Pancreas (tissue), 10 donors: ENCODE measurements at places on chromosomes 3 and 15.

DNA sequence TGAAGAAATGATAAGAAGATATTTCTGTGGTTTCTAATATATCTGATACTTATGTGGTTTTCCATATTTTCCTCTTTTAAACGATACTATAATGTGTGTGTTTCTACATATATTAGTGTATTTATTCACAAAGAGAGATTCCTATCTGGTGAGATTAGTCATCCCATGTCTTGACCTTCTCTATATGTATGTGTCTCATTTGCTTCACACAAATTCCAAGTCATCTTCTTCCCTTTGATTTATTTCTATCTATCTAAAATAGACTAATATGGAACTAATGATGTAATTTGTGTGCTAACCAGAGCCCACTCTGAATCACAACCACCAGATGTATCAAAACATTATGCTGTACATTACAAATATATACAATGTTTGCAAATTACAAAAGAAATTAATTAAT lies 154.7 kb upstream of the KCNMB2 start:
- H3K4me1 ChIP-seq: no peaks in the 10 kb centered on the region
- no peaks in the 10 kb centered on the region for H3K27me3 ChIP-seq
- H3K27ac ChIP-seq: no peak overlapping the region
- H3K4me3 ChIP-seq: no peak overlapping the region
- DNase-seq: no peak

- no peak for DNase-seq
- no peak overlapping the region for H3K27ac ChIP-seq
- H3K27me3 ChIP-seq: no peaks in the 10 kb centered on the region
- no peak overlapping the region for H3K4me3 ChIP-seq
- no peaks in the 10 kb centered on the region for H3K36me3 ChIP-seq
Observed at GRCh38 chr3:31431321-31431720, 101.4 kb upstream of the STT3B start.

GRCh38 chr3:123344175-123344906 lies 104.5 kb downstream of the ADCY5 start:
- no peak overlapping the region for H3K27ac ChIP-seq
- no peaks in the 10 kb centered on the region for H3K36me3 ChIP-seq
- H3K27me3 ChIP-seq: no peaks in the 10 kb centered on the region
- no peaks in the 10 kb centered on the region for H3K4me1 ChIP-seq

DNA sequence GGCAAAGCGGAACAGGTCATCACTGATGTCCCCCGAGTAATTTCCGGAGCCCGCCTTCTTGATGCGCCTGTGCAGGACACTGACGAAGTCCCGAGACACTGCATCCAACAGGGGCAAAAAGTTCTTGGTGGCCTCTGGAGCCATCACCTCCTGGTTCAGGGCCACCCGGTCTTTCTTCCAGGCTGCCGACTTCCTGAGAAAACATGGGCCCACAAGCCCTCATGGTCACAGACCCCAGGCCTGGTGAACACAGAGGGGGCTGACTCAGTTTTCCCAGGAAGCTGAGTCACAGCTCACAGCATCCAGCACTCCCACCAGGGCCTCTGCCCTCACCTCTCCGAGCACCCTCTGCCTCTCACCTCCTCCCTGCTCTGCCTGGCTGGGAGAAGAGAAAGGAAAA lies 22.4 kb downstream of the CYP11A1 start:
- H3K4me3 ChIP-seq: no peak overlapping the region
- H3K27ac ChIP-seq: no peak overlapping the region
- no peaks in the 10 kb centered on the region for H3K27me3 ChIP-seq
- no peak for DNase-seq

DNA sequence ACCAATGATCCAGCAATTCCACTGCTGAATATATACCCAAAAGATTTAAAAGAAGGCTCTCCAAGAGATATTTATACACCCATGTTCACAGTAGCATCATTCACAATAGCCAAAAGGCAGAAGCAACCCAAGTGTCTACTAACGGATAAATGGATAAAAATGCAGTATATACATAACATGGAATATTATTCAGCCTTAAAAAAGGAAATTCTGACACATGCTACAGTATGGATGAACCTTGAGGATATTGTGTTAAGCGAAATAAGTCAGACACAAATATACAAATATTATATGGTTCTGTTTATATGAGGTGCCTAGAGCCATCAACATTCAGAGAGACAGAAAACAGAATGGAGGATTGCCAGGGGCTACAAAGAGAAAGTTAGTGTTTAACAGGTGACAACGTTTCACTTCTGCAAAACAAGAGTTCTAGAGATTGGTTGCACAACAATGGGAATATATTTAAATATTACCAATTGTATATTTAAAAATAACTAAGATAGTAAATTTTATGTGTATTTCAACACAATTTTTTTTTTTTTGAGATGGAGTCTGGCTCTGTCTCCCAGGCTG lies 69.4 kb downstream of the STAG1 start:
- no peaks in the 10 kb centered on the region for H3K4me1 ChIP-seq
- no peak overlapping the region for H3K27ac ChIP-seq
- H3K27me3 ChIP-seq: no peaks in the 10 kb centered on the region
